ENCODE measurements at places on chromosomes 12 and 14. TPM values are rescaled to one million over a fixed set of nuclear protein-coding genes. Genes with fewer than 3 reads are reported as not detected.

ABCB9 gene
- polyA plus RNA-seq = 4.6 TPM

- DNase-seq = no peak
Measured at GRCh38 chr12:4628406-4628805, 20.4 kb downstream of the AKAP3 start.

SLC11A2 gene
- polyA plus RNA-seq = 22.3 TPM

SENP1 gene
- 3.5 TPM for polyA plus RNA-seq

GRCh38 chr12:3458041-3458440 is 33.0 kb upstream of the PRMT8 start:
- no peak for DNase-seq

ANO4 gene
- polyA plus RNA-seq = 0.82 TPM

INF2 gene
- 58.5 TPM for polyA plus RNA-seq

ATL1 gene
- 4.0 TPM for polyA plus RNA-seq

CCND2 gene
- polyA plus RNA-seq = 3.3 TPM

DHRS4 gene
- polyA plus RNA-seq = 247 TPM

- no peak for DNase-seq
Measured at GRCh38 chr12:63849106-63849620, 4.7 kb downstream of the SRGAP1 start.
